NCI-H2171 (cell line): ENCODE measurements at places on chromosomes 7 and 10.

DNA sequence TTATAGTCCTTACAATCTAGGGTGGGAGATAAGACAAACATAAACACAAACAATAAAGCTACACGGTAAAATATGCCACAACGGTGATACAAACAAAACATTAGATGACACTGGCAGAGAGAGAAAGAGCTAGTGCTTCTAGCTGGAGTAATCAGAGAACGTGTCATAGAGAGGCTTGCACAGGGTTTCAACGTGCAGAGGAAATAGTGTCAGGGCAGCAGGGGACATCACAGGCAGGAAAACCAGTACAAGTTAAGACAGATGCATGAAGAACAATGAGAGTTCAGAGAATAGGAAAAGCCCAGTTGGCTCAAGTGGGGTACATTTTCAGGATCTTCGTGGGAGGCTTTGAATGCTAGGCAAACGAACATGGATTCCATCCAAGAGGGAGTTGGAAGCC, 91.4 kb downstream of the ZNF438 start:
- no peak for DNase-seq

DNA sequence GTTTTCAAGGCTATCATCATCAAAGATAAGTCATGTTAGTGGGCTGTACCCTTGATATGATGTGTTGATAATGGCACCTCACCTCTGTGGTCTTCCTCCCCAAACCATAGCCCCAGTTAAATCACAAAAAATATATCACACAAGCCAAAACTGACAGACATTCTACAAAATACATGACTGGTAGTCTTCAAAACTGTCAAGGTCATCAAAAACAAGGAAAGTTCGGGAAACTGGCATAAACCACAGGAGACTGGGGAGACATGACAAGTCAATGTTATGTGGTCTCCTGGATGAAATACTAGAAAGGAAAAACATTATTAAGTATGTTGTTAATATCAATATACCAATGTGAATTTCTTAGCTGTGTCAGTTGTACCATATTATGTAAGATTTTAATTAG, 279.5 kb upstream of the FZD1 start:
- no peak for DNase-seq

GRCh38 chr7:8365499-8366110, 67.8 kb upstream of the NXPH1 start:
- DNase-seq: peak; percentile 40

GRCh38 chr10:61000769-61001730, 57.1 kb upstream of the RHOBTB1 start:
- peak; percentile 33 for DNase-seq

DNA sequence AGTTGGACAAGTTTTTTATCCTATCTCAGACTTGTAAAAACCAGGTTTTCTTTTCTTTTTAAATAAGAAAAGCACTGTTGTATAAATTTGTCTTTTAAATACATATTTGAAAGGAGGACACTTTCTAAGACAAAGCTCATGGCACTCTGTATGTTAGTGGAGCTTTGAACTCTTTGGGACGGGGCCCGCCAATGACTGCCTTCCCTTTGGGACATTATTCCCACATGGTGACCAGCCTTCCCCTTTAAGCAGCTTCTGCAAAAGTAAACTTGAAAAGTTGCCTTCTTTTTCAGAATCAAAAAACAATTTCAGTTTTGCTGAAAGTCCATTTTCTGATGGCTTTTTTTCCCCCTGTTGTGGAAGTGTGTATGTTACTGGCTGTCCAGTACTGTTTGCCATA, 1.8 kb downstream of the CUX1 start:
- DNase-seq: no peak

DNA sequence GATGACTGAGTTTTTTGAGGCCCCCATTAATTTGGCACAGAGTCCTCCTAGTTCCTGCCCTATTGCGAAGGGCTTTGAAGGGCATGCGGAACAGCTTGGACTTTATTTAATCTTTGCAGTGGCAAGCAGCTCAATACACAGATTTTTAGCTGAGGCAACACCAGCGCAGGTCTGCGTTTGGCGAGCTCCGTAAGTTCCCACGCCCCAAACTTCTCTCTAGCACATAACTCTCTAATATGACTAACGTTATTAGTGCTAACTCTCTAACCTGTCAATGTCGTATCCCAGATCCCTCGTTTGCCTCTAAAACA, 366 bp upstream of the TAF3 start:
- DNase-seq: no peak

DNA sequence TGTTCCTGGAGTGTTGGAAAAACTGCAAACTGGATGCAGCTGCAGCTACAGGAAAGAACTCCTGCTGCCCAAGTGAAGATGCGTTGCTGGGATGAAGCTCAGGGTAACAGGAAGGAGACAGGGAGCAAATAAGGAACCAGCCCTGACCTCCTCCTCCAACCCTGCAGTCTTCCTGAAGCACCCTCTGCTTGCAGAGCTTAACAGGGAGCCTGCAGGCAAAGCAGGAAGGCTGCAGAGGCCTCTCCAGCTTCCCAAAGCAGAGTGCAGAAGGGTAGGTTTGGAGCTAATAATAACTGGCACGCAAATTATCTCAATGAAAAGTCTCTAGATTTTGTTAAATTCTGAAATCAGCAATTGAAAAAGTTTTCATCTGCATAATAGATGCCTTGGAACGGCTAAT, 92.5 kb downstream of the SORCS1 start:
- no peak for DNase-seq

DNA sequence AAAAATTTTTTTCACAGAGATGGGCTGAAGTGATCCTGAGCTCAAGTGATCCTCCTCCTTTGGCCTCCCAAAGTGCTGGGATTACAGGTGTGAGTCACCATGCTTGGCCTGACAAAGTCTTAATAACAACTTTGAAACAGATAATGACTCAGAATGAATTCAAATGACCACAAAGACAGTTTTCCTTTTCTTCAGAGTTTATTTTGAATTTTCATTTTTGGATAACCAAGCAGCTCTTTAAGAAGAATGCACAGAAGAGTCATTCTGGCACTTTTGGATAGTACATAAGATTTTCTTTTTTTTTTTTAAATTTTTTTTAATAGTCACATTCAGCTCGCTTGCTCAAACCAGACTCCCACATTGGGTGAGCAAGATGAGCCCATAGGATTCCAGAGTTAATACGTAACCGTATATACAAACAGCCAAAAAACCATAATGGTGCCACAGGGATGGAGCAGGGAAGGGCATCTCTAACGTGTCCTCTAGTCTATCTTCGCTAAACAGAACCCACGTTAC, 43.0 kb upstream of the NMT2 start:
- no peak for DNase-seq

- DNase-seq: no peak
These were observed 158.5 kb downstream of the LHFPL3 start for GRCh38 chr7:104486931-104487330.

DNA sequence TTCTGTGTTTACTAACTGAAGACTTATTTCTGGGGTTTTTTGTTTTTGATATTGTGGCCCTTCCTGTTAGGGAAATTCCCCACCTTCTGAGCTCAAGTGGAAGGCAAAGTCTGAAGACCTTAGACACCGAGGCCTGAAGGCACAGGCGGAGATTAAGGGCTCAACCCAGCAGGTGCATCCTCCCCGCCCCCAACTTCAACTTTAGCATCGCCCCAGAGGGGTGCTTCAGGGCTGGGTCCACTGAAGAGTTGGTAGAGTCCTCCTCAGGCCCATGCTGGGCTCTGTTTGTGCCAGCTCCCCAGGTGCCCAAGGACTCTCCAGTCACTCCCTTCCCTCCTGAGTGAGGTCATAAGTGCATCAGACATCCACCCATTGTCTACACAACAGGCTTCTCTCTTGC, 9.4 kb upstream of the PPIA start:
- no peak for DNase-seq

DNA sequence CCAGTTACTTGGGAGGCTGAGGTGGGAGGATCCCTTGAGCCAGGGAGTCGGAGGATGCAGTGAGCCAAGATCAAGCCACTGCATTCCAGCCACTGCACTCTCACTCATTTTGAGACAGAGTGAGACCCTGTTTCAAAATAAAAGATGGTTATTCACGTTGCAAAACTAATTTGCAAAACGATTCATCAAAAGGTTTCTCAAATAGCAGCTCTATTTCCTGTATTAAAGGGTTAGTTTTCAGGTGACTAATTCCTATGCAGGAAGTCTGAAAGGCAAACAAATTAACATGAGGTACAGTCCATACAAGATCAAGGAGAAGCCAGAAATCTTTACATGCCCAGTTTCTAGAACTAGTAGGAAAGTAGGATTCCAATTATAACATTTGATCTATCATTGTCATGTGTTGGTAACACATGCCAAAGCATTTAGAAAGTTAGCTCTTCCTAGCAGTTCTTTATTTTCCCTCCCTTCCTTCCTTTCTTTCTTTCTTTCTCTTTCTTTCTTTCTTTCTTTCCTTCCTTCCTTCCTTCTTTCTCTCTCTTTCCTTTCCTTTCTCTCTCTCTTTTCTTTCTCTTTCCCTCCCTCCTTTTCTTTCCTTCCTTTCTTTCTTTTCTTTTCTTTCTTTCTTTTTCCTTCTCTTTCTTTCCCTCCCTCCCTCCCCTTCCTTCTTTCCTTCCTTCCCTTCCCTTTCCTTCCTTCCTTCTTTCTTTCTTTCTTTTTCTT, 49.3 kb downstream of the DENND2A start:
- DNase-seq: no peak

- DNase-seq: no peak
These were observed 74.8 kb downstream of the CDK1 start for GRCh38 chr10:60853107-60853506.

GRCh38 chr7:140375892-140376730, 22.2 kb downstream of the SLC37A3 start:
- DNase-seq: no peak

- no peak for DNase-seq
These were observed 5.8 kb upstream of the SCD start for GRCh38 chr10:100340948-100341847.

DNA sequence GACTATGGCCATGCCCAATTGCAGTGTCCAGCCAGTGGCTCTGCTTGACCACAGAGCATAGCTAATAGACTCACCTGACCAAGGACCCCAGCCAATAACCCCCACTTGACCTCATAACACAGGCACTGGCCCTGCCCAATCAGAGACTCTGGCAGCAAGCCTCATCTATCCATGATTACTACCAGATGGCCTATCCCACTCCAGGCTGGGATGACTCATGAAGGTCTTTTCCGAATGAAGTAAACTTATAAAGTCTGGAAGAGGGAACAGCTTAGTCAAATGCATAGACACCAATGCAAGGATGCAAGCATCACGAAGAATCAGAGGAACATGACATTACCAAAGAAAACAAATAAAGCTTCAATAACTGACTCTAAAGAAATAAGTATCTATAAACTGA, 141.4 kb downstream of the TMEM168 start:
- no peak for DNase-seq

DNA sequence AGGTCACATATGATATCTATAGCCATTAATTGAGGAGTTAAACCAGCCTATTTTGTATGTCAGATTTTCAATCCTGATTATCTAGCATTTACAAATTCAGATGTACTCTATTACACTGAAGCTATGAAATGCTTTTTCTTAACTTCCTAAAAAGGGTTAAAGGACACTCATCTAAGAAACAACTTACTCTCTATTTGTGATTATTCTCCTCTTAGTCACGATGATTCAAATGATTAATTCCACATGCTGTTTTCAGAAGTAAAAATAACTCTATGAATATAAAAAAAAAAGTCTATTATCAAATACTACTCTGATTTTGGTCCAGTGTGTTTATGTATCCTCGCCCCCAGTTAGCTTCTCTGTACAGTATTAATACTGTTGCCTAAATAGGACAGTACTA, 1199.9 kb downstream of the GATA3 start:
- no peak for DNase-seq

GRCh38 chr7:107884066-107884818, 6.7 kb upstream of the DLD start:
- no peak for DNase-seq

- peak; percentile 26 for DNase-seq
These were observed 79.1 kb downstream of the PRTFDC1 start for GRCh38 chr10:24873281-24873683.

DNA sequence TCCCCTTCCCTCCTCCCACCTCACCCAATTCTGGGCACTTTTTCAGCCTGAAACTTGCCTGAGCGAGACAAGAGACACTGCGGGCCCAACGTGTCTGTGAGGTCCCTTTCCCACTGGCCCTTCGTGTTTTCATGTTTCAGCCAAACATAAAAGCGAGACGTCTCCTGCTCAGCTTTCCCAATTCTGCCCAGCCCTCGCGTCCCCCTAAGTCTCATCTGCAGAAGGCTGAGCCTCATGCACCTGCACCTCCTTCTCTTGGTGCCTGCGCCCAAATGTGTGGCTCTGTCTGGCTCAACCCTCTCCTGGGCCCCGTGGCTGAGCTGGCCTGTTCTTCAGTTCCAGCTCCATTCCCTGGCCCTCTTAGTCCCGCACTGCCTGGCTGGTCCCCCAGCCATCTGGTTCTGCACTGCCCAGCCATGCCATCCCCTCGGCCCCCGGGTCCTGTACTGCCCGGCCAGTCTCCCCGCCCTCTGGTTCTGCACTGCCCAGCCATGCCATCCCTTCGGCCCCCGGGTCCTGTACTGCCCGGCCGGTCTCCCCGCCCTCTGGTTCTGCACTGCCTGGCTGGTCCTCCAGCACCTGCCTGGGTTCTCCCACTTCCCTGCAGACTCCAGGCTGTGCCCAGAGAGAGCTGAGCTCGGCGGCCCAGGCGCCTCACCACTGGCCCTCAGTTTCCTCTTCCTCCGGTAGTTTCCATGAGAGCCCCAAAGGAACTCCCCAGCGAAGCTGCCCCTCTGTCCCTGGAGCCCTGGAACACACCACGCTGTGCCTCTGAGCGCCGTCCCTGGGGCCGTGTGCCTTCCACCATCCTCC, 224.1 kb downstream of the DNAJB6 start:
- no peak for DNase-seq

GRCh38 chr7:458511-459245, 61.0 kb downstream of the PDGFA start:
- no peak for DNase-seq

DNA sequence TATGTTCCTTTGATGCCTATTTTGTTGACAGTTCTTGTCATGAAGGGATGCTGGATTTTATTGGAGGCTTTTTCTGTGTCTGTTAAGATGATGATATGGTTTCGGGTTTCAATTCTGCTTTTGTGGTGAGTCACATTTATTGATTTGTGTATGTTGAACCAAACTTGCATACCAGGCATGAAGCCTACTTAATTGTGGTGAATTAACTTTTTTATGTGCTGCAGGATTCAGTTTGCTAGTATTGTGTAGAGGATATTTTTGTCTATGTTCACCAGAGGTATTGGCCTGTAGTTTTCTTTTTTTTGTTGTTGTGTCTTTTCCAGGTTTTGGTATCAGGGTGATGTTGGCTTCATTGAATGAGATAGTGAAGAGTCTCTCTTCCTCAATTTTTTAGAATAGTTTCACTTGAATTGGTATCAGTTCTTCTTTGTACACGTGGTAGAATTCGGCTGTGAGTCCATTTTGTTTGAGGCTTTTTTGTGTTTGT, 345.9 kb downstream of the KIF20B start:
- no peak for DNase-seq

GRCh38 chr10:100315615-100316014, 14.4 kb downstream of the PKD2L1 start:
- no peak for DNase-seq
